CD4-positive, alpha-beta T cell (primary cell): ENCODE measurements at places on chromosomes 3 and 15. TPM values are rescaled to one million over a fixed set of nuclear protein-coding genes. Genes with fewer than 3 reads are reported as not detected.

Gene TMCO5A
- not detected for total RNA-seq

Gene ATP13A4
- total RNA-seq = 0.98 TPM

Gene GOLGA8J
- not detected for total RNA-seq

- H3K27me3 ChIP-seq = no peaks in the 10 kb centered on the region
- H3K4me3 ChIP-seq = no peak overlapping the region
- no peaks in the 10 kb centered on the region for H3K36me3 ChIP-seq
- DNase-seq = no peak
Observed at GRCh38 chr3:125645616-125646015, 50.3 kb upstream of the OSBPL11 start.

DNA sequence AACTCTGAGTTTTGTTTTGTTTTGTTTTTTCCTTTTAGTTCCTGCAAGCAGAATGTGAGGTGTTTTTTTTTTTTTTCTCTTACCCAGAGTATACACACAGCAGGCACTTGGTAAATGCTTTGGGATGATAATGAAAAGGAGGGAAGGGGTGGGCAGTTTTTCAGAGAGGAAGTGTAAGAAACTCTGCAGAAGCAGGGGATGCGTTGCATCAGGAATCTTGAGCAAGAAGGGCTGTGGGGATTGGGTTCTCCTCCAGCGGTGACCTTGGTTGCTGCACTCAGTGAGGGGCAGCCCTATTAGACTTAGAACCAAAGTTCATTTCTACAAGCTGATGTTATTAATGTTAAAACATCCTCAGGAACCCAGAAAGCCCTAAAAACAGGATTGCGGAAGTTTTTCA is 32.2 kb upstream of the TMEM158 start:
- H3K27me3 ChIP-seq = no peaks in the 10 kb centered on the region
- H3K4me3 ChIP-seq = no peak overlapping the region
- no peaks in the 10 kb centered on the region for H3K36me3 ChIP-seq
- H3K27ac ChIP-seq = no peak overlapping the region
- H3K4me1 ChIP-seq = no peaks in the 10 kb centered on the region
- no peak for DNase-seq

- no peak for DNase-seq
- no peaks in the 10 kb centered on the region for H3K36me3 ChIP-seq
- no peaks in the 10 kb centered on the region for H3K4me1 ChIP-seq
- no peaks in the 10 kb centered on the region for H3K27me3 ChIP-seq
- no peak overlapping the region for H3K4me3 ChIP-seq
Observed at GRCh38 chr3:149534671-149535332, 60.3 kb downstream of the TM4SF4 start.

GRCh38 chr3:57184526-57184925 is 15.3 kb downstream of the HESX1 start:
- H3K4me3 ChIP-seq = no peak overlapping the region
- H3K27ac ChIP-seq = no peak overlapping the region
- H3K4me1 ChIP-seq = no peaks in the 10 kb centered on the region
- DNase-seq = no peak
- no peaks in the 10 kb centered on the region for H3K36me3 ChIP-seq
- peaks cover 6% of the 10 kb centered on the region for H3K27me3 ChIP-seq

DNA sequence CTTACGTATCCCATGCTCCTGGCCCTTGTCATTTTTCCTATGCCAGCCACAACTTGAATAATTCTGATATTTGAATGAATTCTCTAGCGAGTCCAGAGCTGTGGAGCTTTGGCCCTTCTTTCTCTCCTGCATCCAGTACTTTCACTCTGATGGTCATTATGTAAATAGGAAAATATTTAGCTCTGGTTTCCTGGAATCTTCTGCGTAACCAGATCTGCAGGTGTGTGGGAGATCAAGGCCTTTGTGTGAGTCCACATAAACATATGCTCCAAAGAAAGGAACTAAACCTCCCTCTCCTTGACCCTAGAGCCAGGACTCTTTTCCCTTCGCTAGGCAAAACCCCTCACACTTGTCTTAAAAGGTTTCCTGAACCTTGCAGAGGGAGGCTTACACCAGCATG is 132.5 kb upstream of the THBS1 start:
- no peaks in the 10 kb centered on the region for H3K36me3 ChIP-seq
- H3K27me3 ChIP-seq = no peaks in the 10 kb centered on the region
- H3K4me1 ChIP-seq = no peaks in the 10 kb centered on the region
- no peak for DNase-seq
- no peak overlapping the region for H3K27ac ChIP-seq
